ENCODE measurements at places on chromosomes 5 and 9.

GRCh38 chr9:131310833-131311554 lies 21.5 kb downstream of the PLPP7 start:
- peak overlapping the region; percentile 77 for H3K27ac ChIP-seq
- peaks cover 14% of the 10 kb centered on the region for H3K4me1 ChIP-seq
- H3K27me3 ChIP-seq = peaks cover 31% of the 10 kb centered on the region
- peak overlapping the region; percentile 12 for H3K4me3 ChIP-seq
- H3K36me3 ChIP-seq = no peaks in the 10 kb centered on the region
- peak; percentile 78 for DNase-seq

DNA sequence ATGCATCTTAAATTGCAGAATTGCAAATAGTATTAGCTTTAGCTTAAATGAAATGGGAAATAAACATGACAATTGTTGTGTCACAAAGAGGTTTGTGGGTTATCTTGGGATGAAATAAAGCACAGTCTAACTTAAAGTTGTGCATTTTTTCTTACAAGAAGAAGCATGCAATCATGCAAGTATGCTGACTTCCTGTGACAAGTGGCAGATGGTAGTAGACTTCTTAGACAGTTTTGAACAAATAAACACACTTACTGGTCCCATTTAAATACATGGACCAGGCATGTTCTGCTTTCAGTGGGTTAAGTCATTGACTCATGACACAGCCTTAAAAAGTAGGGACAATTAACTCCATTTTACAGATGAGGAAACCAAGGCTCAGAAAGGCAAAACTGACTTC lies 15.9 kb upstream of the C5orf63 start:
- no peak for DNase-seq
- no peaks in the 10 kb centered on the region for H3K36me3 ChIP-seq
- H3K4me3 ChIP-seq = no peak overlapping the region
- peaks cover 6% of the 10 kb centered on the region for H3K4me1 ChIP-seq

GRCh38 chr5:136210259-136210658 lies 17.3 kb upstream of the SMIM32 start:
- no peak overlapping the region for H3K27ac ChIP-seq
- no peak for DNase-seq
- no peaks in the 10 kb centered on the region for H3K36me3 ChIP-seq
- H3K27me3 ChIP-seq = no peaks in the 10 kb centered on the region

- peaks cover 9% of the 10 kb centered on the region for H3K36me3 ChIP-seq
- no peak for DNase-seq
- no peak overlapping the region for H3K27ac ChIP-seq
- no peaks in the 10 kb centered on the region for H3K27me3 ChIP-seq
- H3K4me1 ChIP-seq = no peaks in the 10 kb centered on the region
These were observed 21.2 kb downstream of the INVS start for GRCh38 chr9:100120286-100120685.

DNA sequence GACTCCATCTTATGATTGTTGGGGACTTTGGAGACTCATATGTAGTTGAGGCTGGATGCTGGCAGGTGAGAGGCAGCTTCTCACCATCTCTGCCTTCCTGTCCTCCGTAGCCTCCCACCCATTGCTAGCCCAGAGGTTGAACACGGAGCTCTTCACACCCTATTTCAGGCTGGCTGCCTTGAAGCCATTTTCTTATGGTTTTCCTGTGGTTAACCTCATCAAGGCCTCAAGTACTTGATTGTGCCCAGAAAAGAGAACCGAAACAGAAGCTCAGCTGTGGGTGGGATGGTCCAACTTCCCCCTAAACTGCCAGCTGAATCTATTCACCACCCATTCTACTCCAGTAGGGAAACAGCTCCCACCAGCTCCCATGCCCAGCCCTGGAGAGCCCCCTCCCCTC lies 102.9 kb downstream of the LIFR start:
- H3K4me3 ChIP-seq = peak overlapping the region; percentile 1
- peaks cover 22% of the 10 kb centered on the region for H3K4me1 ChIP-seq
- peak overlapping the region; percentile 62 for H3K27ac ChIP-seq
- H3K36me3 ChIP-seq = no peaks in the 10 kb centered on the region
- DNase-seq = peak; percentile 78

- no peak overlapping the region for H3K4me3 ChIP-seq
- H3K27me3 ChIP-seq = no peaks in the 10 kb centered on the region
- H3K27ac ChIP-seq = no peak overlapping the region
- H3K36me3 ChIP-seq = peaks cover 61% of the 10 kb centered on the region
- H3K4me1 ChIP-seq = no peaks in the 10 kb centered on the region
These were observed 172.6 kb downstream of the RAPGEF6 start for GRCh38 chr5:131462454-131462853.

- H3K4me3 ChIP-seq = no peak overlapping the region
- no peaks in the 10 kb centered on the region for H3K4me1 ChIP-seq
- H3K27ac ChIP-seq = no peak overlapping the region
- H3K27me3 ChIP-seq = no peaks in the 10 kb centered on the region
These were observed 960.6 kb downstream of the MAT2B start for GRCh38 chr5:164466033-164466432.

- H3K36me3 ChIP-seq = no peaks in the 10 kb centered on the region
- no peak overlapping the region for H3K27ac ChIP-seq
- H3K4me1 ChIP-seq = no peaks in the 10 kb centered on the region
- no peaks in the 10 kb centered on the region for H3K27me3 ChIP-seq
- no peak overlapping the region for H3K4me3 ChIP-seq
These were observed 522.2 kb downstream of the ACTL7B start for GRCh38 chr9:108333530-108333983.

DNA sequence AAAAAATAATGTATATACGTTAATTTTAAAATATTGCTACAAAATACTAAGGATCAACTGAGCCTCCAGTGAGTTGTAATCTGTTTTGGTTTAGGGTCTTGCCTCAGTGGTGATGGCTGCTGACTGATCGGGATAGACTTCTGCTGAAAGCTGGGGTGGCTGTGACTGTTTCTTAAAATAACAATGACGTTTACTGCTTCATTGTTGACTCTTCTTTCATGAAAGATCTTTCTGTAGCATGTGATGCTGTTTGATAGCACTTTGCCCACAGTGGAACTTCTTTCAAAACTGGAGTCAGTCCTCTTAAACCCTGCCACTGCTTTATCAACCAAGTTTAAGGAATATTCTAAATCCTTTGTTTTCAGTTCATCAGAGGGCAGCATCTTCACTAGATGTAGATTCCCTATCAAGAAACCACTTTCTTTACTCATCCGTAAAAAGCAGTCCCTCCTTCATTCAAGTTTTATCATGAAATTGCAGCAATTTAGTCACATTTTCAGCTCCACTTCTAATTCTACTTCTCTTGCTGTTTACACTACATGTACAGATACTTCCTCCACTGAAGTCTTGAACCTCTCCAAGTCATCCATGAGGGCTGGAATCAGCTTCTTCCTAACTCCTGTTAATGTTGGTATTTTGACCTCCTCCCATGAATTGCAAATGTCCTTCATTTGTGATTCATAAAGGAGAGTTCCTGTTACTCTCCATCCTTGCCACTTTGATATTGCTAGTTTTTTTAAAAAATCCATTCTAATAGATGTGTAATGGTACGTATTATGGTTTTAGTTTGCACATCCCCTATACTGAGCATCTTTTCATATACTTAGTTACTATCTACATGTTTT lies 41.5 kb upstream of the PTPDC1 start:
- no peaks in the 10 kb centered on the region for H3K27me3 ChIP-seq
- DNase-seq = no peak
- no peak overlapping the region for H3K4me3 ChIP-seq
- no peak overlapping the region for H3K27ac ChIP-seq
- no peaks in the 10 kb centered on the region for H3K4me1 ChIP-seq
- H3K36me3 ChIP-seq = no peaks in the 10 kb centered on the region

DNA sequence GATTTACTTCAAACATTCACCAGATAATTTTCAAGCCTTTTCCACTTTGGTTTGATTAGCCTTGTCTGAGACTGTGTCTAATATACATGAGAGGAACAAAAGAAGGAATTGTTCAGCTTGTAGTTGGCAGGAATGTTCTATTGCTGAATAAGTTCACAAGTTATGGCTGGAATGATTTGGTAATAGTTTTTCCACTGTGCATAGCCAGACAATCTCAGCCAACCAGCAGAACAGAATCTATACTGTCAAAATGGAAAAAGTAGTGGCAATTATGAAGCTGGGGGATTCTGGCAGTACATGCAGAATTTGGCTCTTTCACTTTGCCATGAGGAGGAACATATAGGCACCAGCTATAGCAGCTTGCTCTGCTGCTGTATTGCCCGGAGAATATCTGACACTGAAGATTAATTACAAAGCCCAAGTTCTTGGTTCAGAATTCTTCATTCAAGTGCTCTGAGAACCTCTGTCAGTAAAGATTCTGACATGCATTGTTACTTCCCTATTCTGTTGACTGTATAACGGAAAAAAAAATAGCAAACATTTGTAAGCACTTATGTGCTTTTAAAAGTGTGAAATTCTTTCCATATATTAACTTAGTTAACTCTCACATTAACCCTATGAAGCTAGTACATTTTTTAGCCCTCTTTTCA lies 150.6 kb downstream of the PRR16 start:
- no peaks in the 10 kb centered on the region for H3K4me1 ChIP-seq
- H3K27me3 ChIP-seq = no peaks in the 10 kb centered on the region
- no peak overlapping the region for H3K4me3 ChIP-seq
- DNase-seq = no peak
- no peak overlapping the region for H3K27ac ChIP-seq
- H3K36me3 ChIP-seq = no peaks in the 10 kb centered on the region

DNA sequence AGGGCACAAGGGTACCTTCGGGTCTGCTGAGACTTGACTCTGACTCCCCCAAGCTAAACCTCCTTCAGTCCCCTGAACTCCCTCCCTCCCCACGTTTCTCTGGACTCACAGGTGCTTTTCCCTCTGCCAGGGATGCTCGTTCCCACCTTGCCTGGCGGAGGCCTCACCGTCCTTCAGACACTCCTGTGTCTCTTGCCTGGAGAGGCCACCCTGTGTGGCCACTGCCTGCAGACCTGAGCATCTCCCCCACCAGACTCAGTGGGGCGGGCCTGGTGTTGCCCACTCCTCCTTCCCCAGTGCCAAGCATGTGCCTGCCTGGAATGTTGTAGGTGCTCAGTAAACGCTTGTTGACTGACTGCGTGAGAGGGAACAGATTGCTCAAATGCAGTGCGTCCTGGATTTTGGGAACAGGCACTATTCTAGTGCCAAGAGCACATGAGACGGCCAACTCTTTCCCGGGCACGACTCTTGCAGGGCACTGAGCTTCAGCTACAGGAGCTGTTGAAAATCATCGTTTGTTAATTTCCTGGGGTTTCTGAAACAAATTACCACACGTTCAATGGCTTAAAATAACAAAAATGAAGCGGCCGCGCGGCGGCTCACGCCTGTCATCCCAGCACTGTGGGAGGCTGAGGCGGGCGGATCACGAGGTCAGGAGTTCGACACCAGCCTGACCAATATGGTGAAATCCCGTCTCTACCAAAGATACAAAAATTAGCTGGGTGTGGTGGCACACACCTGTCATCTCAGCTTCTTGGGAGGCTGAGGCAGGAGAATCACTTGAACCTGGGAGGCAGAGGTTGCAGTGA lies 71.0 kb upstream of the BARHL1 start:
- DNase-seq = no peak

GRCh38 chr5:34007201-34007620 lies 639 bp downstream of the AMACR start:
- peaks cover 24% of the 10 kb centered on the region for H3K4me1 ChIP-seq
- peak overlapping the region; percentile 73 for H3K4me3 ChIP-seq
- peak overlapping the region; percentile 96 for H3K27ac ChIP-seq
- peaks cover 10% of the 10 kb centered on the region for H3K36me3 ChIP-seq
- no peak for DNase-seq

DNA sequence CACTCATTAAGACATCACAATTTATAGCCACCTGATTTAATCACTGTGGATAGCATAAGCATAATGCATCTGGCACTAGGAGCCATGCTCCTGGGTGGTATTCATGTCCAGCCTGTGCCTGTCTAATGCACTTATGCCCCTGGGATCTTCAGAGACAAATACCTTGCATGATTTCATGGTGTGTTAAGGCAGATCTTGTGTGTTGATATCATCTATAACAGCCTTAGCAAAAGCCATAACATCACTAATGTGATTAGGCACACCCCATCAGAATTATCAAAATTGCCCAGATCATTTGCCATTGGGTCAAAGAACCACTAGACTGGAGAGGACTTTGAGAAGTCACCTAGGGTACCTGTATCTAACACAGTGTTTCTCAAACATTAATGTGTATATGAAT lies 43.7 kb upstream of the SELENOP start:
- DNase-seq = no peak
- no peaks in the 10 kb centered on the region for H3K36me3 ChIP-seq

Measured in activated naive CD4-positive, alpha-beta T cell treated with anti-CD3 and anti-CD28 coated beads, Interleukin-2, amount 10 ng/mL, durations not matched to agents 7 days and 5 days (primary cell).